ENCODE measurements at places on chromosomes 7 and 10.
A peak's percentile ranks its signal among the peaks of the same experiment; 100 is the strongest.

DNA sequence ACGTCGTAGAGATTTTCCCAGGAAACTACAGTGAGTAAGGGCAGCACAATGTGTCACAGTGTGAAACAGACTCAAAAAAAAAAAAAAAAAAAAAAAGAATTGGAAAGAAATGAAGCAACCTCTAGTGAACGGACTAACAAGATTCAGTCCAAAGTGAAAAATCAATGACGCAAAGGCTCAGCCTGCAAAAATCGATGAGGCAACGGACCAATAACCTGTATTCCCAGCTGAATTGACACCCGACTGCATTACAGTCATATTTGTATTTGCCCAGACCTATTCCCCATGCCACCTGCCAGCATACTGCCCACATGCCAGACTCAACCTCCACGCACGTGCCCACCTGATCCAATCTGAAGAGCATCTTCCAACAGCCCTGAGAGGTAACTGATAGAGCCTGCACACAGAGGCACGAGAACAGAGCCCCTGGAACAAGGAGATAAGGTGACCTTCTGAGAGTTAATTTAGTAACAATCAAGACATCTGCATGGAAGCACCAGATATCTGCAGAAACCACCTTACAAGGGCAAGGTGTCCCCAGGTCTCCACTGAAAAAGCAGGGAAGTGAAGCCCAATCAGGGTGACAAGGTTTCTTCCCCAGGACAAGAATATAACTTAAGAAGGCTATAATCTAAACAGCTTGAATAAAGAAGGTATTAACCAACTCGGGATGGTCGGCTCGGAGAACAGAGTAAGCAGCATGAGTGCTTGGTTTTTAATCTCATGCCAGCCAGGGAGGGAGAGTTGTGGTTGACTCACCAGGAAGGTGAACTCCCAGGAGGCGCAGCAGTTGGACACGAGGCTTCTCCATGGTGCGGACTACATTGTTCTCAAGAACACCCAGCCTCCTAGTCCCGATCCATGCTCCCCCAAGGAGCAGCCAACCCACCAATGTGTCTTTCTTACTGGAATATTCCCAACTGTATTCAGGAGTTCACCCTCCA, 48.5 kb downstream of the PLXNA4 start:
- DNase-seq: no peak

- no peak for DNase-seq
Observed at GRCh38 chr10:90741926-90742565, 115.8 kb downstream of the HTR7 start.

DNA sequence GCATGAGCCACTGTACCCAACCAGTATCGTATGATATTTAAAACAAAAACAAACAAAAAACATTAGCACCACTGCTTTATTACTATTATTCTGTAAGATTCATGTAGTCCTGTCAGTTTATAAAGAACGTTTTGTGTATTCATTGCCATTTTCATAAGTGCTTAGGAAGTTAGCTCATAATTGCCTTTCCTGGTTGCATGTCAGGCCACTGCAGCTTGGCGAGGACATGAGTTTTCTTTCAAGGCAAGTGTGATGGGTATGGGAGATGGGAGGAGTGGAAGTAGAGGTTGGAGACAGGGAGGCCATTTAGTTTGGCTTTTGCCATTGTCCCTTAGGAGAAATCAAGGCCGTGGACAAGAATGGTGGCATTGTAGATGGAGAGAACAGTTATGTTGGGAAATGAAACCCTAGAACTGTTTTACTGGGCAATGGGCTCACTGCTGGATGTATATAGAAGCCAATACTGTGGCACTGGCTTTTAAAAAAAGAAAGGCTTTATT, 48.9 kb downstream of the TYW1 start:
- DNase-seq: no peak

GRCh38 chr10:131049016-131049415, 262.5 kb downstream of the TCERG1L start:
- DNase-seq: peak; percentile 15

DNA sequence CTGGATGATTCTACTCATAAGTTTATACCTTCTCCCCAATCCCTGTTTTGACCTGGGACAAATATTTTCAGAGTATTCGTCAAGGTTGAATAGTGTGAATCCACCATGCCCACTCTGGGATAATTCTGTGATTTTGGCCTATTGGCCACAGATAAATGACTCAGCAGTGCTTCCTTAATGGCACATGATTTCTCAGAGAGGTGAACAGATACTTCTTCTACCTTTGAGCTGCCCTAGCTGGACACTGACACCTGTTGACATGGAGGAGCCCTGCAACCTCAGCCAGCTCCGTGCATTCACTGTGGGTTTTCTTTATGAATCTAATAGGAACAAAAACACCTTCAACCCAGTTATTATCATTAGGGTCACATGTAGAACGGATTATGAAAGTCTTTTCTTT, 40.9 kb upstream of the HPS1 start:
- DNase-seq: no peak

- DNase-seq: no peak
Observed at GRCh38 chr10:127899766-127900387, 7.0 kb upstream of the PTPRE start.

GRCh38 chr7:69450456-69450855, 147.8 kb upstream of the AUTS2 start:
- no peak for DNase-seq

DNA sequence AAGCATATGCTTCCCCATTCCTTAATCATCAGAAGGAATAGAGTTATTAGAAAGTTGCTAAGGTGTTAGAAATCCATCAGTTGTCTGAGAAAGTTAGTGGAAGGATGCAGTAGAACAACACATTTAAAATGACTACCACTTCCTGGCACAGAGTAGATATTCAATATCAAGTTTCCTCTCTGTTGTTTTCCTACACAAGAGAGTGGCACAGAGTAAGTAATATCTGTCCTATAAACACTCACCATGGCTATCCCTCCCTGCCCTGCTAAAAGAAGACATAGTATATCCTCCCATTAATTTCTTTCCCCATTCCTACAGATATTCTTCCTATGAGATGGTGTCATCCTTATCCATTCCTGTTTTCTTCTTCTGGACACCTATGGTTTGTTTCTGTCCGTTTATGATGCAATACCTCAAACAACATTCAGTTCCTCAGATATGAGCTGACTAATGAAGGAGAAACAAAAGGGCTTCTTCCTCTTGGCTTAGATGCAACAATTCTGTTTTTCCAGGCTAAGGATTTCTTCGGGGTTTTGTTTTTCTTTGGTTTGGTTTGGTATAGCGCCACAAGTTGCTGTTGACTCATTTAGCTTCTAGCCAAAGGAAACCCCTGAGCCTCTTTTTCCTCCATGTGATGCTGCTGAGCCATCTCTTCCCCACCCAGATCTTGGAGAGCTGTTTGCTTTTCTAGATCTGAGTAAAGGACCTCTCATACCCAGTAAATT, 32.9 kb upstream of the BPGM start:
- no peak for DNase-seq

- no peak for DNase-seq
Observed at GRCh38 chr10:31101123-31101522, 69.5 kb upstream of the ZNF438 start.

DNA sequence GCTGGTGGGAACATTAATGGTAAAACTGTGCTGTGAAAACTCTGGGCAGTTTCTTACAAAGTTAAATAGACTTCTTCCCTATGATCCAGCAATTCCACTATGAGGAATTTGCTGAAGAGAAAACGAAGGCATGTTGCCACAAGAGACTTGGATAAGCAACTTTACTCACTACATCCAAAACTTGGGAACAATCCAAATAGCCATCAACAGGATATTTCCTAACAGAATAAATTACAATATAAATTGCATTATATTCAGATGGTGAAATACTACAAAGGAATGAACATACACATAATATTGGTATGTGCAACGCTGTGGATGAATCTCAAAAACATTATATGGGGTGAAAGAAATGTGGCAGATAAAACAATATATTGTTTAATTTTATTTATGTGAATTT, 21.4 kb upstream of the MKI67 start:
- DNase-seq: no peak

DNA sequence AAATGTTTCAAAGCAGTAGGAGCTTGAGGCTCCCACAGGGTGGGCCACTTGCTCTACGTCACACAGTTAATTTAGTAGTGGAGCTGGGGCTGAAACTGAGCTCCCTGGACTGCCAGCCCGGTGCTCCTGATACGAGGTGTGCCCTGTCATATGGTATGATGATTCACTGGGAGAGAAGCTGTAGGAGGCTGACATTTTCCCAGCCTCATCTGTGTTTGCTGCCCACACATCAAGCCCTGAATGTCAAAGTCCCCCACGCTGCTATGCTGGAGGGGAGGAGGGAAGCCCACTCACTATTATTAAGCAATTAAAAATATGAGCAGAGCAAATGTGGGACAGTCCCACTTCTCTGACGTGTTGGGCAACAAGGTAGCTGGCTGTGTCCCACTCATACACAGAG, 81.2 kb upstream of the SORCS3 start:
- DNase-seq: no peak

DNA sequence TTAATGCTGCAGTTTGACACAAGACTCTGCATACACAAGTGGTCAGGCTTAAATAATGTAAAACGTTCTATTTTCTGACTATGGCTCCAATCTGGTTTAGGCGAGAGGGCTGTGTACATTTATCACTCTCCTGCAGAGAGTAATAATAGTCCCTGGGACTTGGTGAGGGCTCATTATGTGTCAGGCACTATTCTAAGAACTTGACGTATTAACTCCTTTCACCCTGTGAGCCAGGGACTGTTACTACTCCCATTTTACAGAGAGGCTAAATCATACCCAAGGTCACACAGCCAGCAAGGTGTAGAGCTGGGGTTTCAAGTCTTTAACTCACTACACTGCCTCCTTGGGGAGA, 187.2 kb upstream of the LYZL2 start:
- DNase-seq: no peak

GRCh38 chr10:93376372-93377293, 105.5 kb downstream of the MYOF start:
- no peak for DNase-seq

DNA sequence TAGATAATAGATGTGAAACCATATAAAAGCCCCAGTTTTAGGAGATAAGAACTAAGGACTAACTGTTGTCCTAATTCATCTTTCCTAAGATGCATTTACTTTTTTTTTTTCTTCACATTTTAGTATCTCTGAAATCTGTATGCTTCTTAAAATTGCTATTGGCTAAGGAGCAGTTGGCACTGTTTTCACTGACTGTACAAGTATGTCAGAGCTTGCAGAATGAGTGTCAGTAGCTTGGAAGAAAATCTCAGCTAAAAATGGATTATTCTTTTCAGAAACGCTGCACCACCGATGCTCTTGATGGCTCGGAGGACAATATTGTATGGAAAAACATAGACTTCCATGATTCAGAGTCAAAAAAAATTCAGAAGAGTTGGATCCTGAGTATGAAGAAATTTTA, 91.1 kb upstream of the DNAJB12 start:
- DNase-seq: no peak

DNA sequence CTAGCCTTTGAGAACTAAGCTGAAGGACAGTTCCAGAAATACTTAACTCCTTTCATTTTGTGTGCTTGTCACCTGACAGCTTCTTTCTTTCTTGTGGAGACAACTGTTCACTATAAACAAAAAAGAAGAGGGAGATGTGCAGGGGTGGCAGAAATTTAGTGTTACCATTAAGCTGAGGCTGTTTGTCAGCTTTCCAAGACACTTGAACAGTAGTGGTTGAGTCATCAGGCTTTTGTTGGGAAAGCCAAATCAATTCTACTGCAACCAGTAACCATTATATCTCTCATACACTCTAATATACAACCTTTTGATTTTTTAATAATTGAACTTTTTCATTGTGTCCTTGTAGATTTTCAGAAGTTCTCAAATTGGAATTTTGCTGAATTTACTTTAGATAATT, 75.3 kb downstream of the POLL start:
- no peak for DNase-seq

- DNase-seq: peak; percentile 68
Observed at GRCh38 chr10:100653957-100654781, 91.2 kb upstream of the PAX2 start.

- no peak for DNase-seq
Observed at GRCh38 chr7:16061630-16062029, 359.7 kb downstream of the CRPPA start.

GRCh38 chr7:55288070-55288824, 76.9 kb upstream of the LANCL2 start:
- no peak for DNase-seq

- DNase-seq: no peak
Observed at GRCh38 chr10:114802177-114802576, 19.4 kb upstream of the FHIP2A start.

- DNase-seq: no peak
Observed at GRCh38 chr10:75079436-75080083, 31.9 kb upstream of the SAMD8 start.

- DNase-seq: no peak
Observed at GRCh38 chr7:70782796-70783195, 349.1 kb upstream of the GALNT17 start.

- DNase-seq: no peak
Observed at GRCh38 chr10:3570855-3571266, 214.1 kb downstream of the KLF6 start.

GRCh38 chr10:2703953-2704352, 363.4 kb upstream of the PFKP start:
- DNase-seq: no peak

GRCh38 chr7:77985232-77985973, 186.8 kb downstream of the PHTF2 start:
- DNase-seq: no peak

GRCh38 chr7:104973909-104974415, 40.0 kb upstream of the KMT2E start:
- no peak for DNase-seq

GRCh38 chr7:128937647-128938543, at the start of gene IRF5:
Gene IRF5, plus strand, starts transcription at chr7:128937927. Its CDS starts 4,155 bp downstream, at chr7:128942082.
- peak; percentile 93 for DNase-seq

All from spleen (tissue), 13 donors.